ENCODE measurements at places on chromosomes 6 and 20.

GRCh38 chr6:155004017-155004416, 8.9 kb downstream of the TIAM2 start:
- no peak for DNase-seq

DNA sequence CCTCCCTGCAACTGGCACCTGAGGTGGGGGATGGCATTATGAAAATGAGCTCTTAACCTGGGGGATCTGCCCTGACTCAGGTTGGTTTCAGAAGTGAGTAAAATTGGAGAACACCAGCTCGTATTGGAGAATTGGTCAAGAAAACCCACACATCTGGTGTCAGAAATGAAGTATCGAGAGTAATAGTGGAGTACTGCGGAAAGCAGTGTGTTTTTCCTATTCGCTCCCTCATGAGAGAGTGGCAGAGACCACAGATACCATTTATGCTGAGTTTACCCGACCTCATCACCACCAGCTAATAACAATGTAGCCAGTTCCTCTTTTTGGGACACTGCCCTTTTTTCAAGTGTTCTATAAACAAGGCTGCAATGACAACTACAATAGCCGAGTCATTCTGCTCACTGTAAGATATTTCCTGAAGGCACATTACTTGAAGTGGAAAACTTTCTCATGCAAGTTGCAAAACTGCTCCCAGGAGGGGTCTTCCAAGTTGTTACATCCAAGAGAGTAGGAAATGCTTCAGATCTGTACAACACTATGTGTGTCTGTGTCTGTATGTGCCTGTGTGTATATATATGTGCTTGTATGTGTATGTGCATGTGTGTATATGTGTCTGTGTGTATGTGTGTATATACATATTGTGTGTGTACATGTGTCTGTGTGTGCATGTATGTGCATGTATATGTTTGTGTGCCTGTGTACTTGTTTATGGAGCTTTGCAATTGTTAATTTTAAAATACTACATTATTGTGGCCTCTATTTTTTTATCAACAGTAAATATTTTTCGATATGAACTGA, 106.0 kb upstream of the CST7 start:
- DNase-seq: no peak

DNA sequence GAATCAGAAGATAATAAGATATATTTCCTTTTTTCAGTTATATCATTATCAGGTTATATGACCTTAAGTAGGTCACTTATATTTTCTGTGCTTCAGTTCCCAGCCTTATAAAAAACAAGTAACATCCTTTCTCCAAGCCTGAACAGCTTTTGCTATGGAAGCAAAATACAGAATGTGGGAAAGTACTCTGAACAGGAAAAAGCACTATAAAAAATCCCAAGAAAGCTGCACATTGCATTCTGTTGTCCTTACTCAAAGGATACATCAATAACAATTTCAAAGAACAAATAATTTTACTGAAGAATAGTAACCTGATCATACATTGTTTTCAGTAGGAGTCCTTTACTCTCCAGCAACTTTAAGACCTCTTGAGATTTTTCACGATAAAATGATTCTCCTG, 56.4 kb downstream of the SLC35A1 start:
- DNase-seq: no peak

DNA sequence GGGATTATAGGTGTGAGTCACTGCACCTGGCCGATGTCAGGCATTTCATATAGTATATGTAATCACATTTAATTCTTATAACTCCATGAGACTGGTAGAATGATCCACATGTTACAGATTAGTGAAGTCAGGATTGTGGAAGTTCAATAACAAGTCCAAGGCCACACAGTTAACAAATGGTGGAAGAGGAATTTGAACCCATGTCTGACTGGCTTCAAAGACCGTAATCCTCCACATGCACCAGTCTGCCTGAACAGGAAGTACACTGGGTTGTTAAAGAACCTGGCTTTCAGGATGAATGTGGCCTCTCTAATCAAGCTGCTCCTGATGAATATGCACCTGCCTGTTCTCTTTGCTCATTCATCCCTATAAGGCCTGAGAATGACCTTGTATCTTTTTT, 122.0 kb upstream of the HDAC2 start:
- no peak for DNase-seq

DNA sequence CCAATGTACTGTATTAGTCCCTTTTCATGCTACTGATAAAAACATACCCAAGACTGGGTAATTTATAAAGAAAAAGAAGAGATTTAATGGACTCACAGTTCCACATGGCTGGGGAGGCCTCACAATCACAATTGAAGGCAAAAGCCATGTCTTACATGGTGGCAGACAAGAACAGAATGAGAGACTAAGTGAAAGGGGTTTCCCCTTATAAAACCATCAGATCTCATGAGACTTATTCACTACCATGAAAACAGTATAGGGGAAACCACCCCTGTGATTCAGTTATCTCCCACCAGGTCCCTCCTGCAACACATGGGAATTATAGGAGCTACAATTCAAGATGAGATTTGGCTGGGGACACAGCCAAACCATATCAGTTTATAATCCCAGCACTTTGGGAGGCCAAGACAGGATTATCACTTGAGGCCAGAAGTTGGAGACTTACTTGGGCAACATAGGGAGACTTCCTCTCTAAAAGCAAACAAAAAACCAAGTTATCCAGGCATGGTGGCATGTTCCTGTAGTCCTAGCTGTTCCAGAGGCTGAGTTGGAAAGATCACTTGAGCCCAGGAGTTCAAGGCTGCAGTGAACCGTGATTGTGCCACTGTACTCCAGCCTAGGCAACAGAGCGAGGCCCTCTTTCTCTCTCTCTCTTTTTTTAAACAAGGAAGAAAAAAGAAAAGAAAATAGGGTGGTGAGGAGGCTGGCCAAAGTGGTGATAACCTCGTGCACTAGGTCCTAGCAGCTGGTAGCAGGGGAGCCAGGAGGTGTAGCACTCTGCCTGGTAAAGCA, 22.9 kb upstream of the DDR1 start:
- no peak for DNase-seq

GRCh38 chr6:28944412-28944865, 20.7 kb upstream of the TRIM27 start:
- peak; percentile 86 for DNase-seq

DNA sequence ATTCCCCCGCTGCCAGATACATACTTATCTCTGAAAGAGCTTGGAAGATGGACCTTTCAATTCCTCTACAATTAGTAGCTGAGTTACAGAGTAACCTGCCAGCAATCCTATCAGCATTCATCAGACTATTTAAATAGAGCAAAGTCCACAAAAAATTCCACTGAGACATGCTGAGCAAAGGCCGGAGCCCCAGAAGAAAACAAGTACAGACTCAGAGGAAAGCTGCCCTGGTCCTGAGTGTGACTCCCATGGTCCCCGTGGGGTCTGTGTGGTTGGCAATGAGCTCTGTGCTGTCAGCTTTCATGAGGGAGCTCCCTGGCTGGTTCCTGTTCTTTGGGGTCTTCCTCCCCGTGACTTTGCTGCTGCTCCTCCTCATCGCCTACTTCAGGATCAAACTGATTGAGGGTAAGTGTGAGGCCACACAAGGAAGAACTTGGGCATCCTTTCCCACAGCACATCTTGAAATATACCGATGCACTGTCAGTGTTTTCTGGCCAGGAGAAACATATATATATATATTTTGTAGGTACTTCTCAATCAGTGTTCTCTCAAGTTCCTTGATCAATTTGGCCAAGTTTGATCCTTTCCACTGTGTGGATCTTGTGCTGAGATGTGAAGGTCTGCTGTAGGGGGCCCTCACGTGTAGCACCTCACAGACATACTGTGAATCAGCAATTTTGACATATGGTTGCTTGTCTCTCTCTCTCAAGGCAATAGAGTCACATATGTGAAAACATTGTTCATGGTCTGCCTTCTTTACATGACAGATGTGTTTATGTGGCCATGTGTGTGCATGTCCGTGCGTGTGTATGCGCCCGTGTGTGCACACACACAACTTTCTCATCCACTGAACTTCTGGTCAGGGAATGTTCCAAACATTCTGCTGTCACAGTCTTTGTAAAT, at the start of gene SMLR1:
SMLR1 (plus strand) TSS at position 160 of the 903 bp plus-strand sequence; CDS start at position 168, 8 bp downstream.
- no peak for DNase-seq

GRCh38 chr6:110063594-110064263, 85.6 kb downstream of the GPR6 start:
- peak; percentile 39 for DNase-seq

- DNase-seq: no peak
Observed at GRCh38 chr6:132244744-132245143, 156.5 kb downstream of the MOXD1 start.

GRCh38 chr20:4090756-4091489, 75.6 kb upstream of the RNF24 start:
- DNase-seq: peak; percentile 86

DNA sequence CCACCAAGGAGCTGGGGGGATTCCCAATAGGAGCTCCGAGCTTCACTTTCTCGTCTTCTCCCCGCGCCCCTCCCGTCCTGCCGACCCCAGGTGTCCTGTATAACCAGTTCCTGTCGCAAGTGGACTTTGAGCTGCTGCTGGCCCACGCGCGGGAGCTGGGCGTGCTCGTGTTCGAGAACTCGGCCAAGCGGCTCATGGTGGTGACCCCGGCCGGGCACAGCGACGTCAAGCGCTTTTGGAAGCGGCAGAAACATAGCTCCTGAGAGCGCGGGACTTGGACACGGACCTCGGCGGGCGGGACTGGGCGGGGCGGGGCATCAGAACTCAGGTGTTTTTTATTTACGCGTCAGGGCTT, 340 bp upstream of the VARS2 start:
- DNase-seq: no peak

DNA sequence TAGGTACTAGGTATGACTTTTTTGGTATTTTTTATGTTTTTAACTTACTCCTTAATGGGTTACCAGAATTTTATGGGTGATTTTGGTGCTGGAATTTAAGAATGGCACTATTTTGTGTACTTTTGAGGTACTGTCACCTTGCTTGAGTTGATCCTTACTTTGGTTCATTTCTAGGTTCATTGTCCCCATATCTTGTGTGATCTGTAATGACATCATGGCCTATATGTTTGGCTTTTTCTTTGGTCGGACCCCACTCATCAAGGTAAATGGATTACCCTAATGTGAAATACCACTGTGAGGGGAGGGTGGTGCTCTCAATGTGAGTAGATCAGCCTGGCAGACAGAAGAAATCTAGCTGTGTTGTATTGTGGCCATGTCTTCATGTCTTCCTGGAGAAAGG, 57.9 kb downstream of the CDS2 start:
- no peak for DNase-seq
